ENCODE measurements at places on chromosomes 7 and 10. TPM values are rescaled to one million over a fixed set of nuclear protein-coding genes. Genes with fewer than 3 reads are reported as not detected.

The EXOSC1 gene
- polyA plus RNA-seq: 68.1 TPM

The DDIT4 gene
- polyA plus RNA-seq: 187 TPM

The NPFFR1 gene
- polyA plus RNA-seq: 0.02 TPM

The CALHM1 gene
- polyA plus RNA-seq: 0.49 TPM

The CRPPA gene
- 0.20 TPM for polyA plus RNA-seq

The FFAR4 gene
- polyA plus RNA-seq: 0.05 TPM

Measured in H1 (cell line).